Fibroblast of upper back skin (primary cell): ENCODE measurements at places on chromosomes 6 and 20.

GRCh38 chr20:24619212-24619611, 149.8 kb downstream of the SYNDIG1 start:
- no peak for DNase-seq

- DNase-seq, result peak; percentile 9
Observed at GRCh38 chr6:32371229-32371628, 474 bp downstream of the TSBP1 start.

DNA sequence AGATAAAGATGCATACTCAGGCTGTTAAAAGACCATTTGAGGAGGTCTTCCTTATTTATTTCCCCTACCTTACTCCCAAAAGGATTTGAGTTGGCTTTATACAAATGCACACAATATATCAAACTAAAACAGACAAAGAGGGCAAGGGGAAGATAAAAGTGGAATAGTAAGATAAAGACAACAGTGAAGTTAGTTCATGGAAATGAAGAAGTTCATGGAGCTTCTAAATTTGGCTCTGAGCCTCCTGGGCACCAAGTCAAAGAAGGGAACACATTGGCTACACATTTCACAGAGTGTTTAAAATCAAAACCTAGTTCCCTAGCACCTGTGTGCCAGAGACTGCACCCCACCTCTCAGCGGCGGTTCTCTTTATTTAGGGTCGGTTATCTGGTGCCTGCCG, 25.8 kb upstream of the ARMC2 start:
- DNase-seq, result no peak

- peak; percentile 78 for DNase-seq
Observed at GRCh38 chr6:12602951-12603672, 113.5 kb upstream of the PHACTR1 start.

DNA sequence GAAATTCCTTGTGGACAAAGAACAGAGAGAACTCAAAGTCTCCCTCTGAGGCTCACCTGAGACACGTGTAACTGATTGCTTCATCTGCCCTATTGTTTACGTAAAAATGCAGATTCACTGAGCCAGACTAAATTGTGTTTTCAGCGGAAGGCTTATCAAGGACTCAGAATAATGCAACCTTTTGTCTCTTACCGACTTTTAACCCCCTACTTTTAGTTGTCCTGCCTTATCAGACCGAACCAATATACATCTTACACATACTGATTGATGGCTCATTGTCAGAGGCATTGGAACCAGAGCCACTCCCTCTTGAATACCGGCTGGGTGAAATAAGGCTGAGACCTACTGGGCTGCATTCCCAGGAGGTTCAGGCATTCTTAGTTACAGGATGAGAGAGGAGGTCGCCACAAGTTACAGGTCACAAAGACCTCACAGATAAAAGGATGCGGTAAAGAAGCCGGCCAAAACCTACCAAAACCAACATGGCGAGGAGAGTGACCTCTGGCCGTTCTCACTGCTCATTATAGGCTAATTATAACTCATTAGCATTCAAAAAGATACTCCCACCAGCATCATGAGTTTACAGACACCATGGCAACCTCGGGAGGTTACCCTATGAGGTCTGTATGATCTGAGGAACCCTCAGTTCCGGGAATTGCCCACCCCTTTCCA, 95.5 kb upstream of the ZNF184 start:
- DNase-seq, result no peak

DNA sequence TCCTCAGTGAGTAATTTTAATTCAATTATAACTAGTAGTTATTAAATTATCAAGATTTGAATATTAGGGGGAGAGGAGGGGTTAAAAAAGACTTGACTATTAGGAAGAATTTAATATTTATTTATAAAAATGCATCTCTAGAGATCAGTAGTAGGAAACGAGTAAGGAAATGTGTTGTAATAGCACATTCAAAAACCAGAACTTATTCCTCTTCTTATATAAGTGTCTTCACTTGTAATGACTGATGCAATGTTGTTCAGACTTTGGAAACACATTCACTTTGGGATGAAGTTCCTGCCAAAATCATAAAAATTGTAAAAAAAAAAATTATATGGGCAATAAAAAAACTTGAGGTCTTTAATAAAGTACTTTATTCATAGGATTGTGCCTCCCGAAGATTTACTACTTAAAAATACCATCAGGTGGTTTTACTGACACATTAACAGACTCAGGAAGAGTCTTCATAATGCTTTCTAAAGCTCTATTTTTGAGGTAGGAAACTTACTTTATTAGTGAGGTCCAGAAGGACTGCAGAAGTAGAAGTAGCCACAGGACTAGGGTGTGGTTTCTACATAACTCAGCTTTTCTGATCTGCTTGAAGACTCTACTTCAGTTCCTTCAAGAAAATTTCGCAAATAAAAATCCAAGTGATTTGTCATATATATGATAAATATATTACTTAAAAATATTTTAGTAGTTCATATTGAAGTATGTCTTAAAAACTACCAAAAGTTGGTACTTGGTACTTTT, 59.8 kb downstream of the CCDC170 start:
- peak; percentile 5 for DNase-seq
